ENCODE measurements at places on chromosomes 16 and 17.
A peak's percentile ranks its signal among the peaks of the same experiment; 100 is the strongest.

- DNase-seq, result no peak
Measured at GRCh38 chr16:74503412-74503811, 82.1 kb upstream of the CLEC18B start.

DNA sequence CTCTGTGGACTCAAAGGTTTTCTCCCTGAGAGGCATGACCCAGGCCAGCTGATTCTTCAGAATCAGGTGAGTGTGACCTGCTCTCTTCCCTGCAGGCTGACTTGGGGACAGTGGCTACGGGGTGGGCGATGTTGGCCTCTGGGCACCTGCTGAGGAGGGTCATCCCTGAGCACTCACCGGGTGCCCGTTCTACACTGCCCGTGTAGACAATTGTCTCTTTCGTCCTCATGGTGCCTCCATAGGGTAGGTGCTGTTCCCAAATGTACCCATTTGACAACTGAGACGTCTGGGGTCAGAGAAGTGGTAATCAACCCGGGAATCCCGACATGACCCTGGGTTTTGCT lies 74.8 kb downstream of the GOSR1 start:
- DNase-seq, result no peak

DNA sequence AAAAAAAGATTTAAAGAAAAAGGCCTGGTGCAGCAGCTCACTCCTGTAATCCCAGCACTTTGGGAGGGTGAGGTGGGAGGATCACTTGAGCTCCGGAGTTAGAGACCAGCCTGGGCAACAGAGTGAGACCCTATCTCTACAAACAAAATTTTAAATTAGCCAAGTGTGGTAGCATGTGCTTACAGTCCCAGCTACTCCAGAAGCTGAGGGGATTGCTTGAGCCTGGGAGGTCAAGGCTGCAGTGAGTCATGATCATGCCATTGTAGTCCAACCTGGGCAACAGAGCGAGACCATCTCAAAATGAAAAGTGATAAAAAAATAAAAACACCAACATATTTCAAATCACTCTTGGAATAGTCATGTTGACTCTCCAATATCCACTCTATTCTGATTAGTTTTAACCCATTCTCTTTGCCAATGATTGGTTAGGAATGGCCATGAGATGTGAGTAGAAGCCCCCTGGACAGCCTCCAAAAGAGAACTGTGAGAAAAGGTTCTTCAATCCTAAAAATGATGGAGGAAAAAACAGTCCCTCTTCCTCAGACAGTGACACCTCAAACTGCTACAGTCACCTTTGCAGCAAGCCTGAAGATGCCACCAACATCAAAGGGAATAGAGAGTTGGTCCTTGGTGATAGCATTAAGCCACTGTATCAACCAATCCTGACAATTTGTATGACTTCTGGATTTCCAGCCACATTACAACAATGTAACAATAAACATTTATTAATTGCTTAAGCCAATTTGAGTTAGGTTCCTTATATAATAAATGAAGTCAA lies 2.9 kb upstream of the KANSL1 start:
- DNase-seq, result no peak

GRCh38 chr16:81823111-81823510 lies 44.0 kb downstream of the PLCG2 start:
- DNase-seq, result no peak

GRCh38 chr17:50601823-50602375 lies 32.8 kb upstream of the ABCC3 start:
- DNase-seq, result no peak

DNA sequence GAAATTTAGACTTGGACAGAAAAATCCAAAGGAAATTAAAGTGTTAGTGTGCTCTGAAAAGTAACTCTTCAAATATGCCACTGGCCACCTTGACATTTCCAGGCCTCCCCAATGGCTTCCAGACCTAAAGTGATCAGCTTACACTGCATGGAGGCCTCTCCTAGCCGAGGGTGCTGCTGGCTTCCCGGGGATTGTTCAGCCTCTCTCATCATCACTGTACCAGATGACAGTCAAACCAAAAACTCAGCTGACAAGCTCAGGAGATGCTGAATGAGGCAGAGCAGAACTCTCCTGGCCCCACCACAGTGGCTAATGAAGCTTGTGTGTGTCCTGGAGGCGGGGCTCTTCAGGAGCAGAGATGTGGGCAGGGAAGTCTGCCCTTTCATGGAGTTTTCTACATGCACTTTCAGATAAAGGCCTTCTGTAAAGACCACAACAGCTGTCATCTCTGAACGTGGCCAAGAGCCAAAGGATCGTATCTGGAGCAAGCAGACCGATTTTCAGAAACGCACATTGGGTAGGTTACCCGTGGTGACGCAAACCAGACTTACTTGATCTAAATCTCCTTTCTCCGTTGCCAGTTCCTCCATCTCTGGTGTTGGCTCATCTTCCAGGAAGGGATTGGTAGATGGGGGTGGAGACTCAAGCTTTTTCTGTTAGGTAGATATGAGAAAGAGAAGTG lies 113.3 kb downstream of the VPS53 start:
- no peak for DNase-seq

DNA sequence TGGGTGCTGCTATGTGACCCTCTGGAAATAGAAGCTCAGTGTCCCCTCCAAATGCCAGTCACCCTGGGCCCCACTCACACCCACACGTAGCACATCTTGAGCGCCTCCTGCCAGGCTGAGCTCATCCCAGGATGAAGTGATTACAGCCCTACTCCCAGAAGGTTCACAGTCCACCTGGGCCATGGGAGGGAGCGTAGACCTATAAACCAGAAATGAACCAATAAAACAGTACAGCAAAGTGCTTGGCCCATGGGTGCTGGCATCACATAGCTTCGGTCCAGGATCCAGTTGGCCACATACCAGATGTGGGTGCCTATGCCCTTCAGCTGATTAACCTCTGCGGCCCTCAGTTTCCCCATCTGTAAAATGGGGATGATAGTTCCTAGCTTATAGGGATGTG lies 2.2 kb upstream of the BICDL2 start:
- no peak for DNase-seq

DNA sequence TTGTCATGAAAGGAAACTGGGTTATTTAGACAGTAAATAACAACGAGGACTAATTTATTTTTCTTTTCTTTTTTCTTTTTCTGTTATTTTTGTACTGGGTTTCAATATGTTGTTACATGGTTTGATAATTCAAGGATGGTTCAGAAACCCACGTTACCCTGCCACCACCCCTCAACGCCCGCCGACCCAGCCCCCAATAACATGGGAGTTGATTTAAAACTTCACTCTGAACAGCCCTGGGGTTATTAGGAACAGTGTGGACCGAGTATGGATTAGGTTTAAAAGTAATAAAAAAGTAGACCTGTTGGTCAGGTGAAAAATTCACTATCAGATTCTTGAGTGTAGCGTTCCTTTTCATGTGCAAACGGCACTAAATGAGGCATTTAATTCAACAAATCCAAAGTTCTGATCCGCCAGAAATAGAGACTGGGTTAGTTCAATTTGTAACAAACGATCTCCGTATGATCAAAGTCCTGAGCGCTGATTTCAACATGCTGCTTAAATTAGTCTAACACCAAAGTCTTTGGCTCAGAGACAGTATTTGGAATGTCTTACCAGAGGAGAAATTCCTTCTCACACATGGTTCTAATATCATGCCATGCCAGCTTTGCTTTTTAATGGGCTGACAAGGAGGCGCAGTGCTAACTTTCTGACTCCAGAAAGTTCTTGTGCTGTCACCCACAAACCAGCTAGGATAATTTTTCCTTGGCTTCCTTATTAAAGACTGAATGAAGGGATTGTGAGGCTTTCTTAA lies 173.1 kb upstream of the IRX3 start:
- DNase-seq, result no peak

DNA sequence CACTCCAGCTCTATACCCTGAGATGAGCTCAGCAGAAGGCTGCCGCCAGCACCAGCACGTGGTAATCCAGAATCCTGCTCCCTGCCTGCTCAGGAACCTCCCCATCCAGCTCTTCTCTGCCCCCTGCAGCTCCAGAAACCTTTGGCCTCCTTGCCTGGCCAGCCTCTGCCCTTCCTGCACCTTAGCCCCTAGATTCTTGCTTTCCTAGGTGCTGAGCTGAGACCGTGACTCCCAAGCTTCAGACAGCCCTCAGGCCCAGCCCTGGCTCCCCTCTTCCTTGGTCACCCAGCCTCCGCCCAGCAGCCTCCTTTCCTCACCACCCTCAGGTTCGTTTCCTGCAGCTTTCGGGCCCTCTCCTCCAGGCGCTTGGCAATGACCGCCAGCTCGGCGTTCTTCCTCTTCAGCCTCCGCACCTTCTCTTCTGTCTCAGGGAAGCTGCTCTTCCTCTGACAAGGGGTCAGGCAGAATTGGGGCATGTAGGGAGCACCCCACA lies 2.6 kb downstream of the TSPOAP1 start:
- DNase-seq, result peak; percentile 61

DNA sequence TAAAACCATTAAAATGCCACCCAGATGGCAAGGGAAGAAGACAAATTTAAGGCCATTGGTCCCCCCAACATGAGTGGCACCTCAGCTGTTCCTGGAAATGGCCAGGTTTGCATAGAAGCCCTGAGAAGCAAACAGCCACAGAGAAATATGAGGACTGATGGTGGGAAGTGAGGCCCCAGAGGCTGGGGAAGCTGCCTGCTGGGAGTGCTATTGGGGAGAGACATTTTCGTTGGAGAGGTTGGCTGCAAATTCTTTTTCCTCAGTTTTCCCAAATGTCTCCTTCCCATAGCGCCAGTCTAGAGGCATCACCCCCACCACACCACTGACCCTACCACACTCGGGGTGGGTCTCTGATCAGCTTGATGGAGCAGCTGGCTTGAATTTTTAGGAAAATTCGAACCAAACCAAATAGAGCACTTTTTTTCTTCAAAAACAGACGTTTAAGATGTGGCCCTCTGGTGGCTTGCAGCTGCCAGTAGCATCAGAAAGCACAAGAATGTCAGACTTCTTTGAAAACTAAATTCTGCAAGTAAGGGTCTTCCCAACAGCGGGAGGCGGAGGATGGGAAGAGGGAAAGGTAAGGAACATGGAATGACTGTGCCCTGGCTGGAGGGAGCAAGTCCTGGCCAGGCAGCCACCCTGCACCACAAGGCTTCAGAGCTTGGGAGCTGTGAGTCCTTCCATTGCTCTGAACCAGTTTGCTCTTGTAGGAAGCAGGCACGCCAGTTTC lies 13.2 kb upstream of the SLC12A3 start:
- DNase-seq, result no peak

- no peak for DNase-seq
Measured at GRCh38 chr17:55190748-55191147, 74.0 kb upstream of the HLF start.

DNA sequence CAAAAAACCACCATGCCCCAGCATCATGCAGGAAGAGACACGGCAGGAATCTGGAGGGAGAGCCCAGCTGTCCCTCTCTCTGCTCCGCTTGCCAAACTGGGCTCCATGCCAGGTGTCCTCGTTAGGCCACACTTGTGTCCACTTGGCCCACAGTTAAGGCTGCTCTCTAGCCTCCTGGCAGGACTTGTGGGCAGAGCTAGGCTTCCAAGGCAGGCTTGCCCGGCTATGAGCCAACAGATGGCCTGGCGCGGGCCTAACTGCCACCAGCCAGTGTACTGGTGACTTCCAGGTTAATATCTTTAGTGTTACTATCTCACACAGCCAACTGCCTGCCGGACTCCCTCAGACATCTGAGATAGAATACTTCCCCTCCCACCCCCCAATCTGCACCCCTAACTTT lies 10.6 kb downstream of the ATP6V0D1 start:
- DNase-seq, result peak; percentile 89

DNA sequence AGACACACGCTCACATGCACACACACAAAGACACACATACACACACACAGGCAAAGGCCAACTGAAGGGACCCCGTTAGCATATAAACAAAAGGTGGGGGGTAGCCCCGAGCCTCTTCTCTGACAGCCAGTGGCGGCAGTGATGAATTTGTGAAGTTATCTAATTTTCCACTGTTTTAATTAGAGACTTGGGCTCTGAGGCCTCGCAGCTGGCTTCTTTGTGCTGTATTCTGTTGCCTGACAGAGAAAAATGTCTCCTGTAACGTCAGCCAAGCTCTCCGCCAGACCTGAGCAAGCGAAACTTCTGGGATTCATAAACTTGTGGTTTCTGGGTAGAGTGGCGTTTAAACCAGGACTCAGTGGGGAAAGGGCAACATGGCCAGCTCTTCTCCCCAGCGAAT lies 113.9 kb upstream of the FOXF1 start:
- peak; percentile 53 for DNase-seq

DNA sequence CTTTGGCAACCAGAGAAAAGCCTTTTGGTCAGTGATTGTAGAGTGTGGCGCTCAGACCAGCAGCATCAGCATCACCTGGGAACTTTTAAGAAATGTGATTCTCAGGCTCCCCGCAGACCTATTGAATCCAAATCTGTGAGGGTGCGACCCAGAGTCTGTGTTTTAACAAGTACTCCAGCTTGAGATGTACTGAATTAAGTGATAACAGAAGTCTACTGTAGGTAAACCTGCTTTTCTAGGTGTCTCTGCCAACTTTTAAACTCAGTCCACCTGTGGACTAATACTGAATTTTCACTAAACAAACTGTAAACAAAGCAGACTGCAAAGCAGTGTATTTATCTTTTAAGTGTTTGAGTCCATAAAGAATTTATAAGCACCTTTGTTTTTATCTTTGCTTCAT lies 43.6 kb downstream of the NUP93 start:
- no peak for DNase-seq

DNA sequence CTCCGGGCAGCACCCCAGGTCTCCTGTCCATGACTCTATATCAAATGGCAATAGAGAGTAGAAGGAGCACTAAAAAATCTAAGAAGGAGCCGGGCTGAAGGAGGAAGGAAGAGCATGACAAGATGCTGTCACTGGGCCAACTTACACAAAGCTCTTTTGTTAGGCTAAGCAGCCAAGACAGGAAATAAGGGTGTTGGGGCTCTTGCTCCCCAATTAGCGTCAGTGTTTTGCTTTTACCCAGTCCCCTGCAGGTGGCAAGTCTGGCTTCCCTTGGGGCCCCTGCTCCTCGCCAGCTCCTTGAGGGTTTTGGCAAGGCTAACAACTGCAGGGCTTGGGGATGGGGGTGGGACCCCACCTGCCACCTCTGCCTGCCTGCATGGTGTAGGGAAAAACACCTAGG lies 120.5 kb downstream of the CCT6B start:
- no peak for DNase-seq

GRCh38 chr16:53950677-53951076 lies 246.7 kb downstream of the FTO start:
- no peak for DNase-seq

GRCh38 chr17:17741349-17742023 lies 60.2 kb downstream of the RAI1 start:
- DNase-seq, result peak; percentile 79

- DNase-seq, result no peak
Measured at GRCh38 chr17:6596081-6596480, 39.7 kb upstream of the PITPNM3 start.
